ENCODE measurements at places on chromosomes 5 and 9.

GRCh38 chr9:87840134-87840533 is 42.5 kb upstream of the SPATA31E1 start:
- DNase-seq: no peak

DNA sequence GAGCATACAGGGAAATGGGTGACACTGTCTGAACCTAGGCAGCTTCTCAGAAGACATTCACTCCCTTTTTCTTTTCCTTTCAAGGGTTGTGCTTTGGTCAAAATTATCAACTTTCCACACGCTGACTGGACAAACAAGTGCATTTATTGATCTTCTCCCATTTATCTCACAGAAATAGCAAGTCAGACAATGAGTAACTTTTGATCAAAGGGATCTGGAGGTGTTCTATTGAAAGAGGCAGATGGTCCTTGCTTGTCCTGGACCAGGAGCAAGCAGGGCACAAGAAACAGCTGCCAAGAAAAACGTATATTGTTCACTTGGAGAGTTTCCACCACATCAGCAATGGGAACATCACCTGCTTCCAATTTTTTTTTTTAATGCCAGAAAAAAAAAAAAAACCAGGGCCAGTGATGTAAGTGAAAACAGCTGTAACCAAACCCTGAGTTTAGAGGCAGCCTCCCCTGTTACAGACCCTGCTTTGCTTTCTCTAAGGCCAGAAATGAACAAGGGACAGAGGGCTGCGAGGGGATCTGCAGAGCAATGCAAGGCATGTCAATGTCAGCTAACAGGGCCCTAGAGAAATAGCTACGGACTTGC is 79.8 kb downstream of the NIPSNAP3B start:
- DNase-seq: no peak

DNA sequence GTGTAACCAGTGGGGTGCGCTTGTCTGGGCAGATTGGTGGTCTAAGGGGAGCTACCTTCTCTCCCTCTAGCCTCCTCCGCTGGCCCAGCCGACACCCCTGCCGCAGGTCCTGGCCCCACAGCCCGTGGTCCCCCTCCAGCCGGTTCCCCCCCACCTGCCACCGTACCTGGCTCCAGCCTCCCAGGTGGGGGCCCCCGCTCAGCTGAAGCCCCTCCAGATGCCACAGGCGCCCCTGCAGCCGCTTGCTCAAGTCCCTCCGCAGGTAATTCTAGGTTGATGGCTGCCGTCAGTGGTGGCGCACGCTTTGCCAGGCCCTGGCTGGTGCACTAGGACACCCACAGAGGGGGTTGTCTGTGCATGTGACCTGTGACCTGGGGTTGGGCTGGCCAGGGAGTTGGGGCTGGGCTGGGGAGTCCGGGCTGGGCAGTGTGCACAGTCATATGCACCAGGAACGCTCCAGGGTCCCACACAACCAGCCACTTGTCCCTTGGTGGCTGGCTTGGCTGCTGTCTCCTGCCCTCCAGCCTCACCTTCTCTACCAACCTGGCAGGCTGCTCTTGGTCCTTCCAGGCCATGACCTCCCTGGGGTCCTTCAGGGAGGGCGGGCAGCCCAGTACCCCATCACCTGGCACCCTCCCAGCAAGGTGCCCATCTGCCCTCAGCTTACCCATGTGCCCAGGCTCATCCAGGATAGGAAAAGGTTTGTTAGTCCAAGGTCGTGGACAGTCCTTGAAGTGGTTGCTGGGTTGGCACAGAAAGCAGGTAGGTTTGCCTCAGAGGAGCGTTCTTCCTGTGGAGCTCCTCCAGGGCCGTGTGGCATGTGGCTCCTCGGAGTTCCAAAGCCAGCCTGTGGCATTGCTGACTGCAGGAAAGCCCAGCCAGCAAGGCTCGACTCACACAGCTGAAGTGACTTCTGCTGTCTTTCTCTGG is 73.2 kb downstream of the WNK2 start:
- no peak for DNase-seq

DNA sequence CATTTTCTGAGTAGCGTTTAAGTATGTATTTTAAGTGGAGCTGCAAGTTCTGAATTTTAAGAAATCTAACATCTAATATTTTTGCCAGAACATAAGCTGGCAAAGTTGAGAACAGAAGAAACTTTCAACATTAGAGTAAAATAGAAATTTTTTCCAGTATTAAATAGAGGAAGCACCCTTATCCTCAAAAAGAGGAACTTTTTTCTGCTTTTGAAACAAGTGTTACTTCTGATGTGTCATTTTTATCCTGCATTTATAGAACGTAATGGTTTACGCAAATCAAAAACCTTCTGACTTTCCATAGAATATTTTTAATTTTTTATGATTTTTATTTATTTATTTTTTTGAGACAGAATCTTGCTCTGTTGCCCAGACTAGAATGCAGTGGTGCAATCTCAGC is 21.8 kb downstream of the ZBED3 start:
- no peak for DNase-seq

DNA sequence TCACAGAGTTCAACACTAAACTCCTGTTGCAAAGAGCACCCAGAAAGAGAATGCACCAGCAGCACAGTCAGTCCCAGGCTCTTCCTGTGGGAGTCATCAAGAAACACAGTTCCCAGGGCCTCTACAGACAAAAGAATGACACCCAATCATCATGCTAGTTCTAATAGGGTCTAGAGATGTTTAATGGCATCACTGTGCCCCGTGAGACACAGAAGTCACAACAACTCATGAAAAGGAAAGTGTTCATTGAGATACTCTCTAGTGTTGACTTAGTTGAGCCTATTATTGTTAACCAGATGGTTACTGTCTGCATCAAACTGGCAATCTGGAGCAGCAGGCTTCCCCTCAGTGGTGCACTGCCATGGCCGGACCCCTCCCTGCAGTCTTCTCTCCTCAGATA is 1.6 kb downstream of the KLHL3 start:
- DNase-seq: peak; percentile 45

- no peak for DNase-seq
Observed at GRCh38 chr5:146919304-146919703, 40.7 kb upstream of the PPP2R2B start.

DNA sequence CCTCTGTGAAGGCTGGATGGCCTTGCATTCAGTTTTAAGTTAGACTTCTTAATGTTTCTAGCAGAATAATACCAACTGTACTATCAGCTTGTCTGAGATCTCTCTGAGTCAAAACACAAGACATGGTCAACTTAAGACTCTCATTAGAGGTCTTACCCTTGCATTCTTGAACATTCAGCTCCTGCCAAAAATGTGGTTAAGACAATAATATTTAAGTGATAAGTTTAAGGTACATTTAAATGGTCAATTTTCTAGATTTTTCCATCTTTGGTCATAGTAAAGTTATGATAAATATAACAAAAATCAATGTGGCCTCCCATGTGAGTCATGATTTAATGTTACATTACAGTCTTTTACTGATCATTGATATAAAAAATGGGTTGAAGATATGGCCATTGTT is 75.0 kb downstream of the NR2F1 start:
- no peak for DNase-seq

DNA sequence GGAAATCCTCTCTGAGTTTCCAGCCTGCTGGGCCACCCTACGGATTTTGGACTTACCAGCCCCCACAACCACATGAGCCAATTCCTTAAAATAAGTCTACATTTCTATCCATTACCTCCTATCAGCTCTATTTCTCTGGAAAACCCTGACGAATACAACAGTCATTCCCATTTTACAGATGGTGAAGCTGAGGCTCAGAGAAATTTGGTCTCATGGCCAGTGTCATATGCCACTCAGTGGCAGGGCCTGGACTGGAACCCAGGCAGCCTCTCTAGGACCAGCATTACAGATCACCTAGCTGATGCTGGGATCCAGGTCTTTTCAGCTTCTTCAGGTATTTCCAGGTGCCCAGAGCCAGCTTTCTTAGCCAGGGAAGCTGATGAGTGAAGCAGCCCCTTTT is 45.0 kb upstream of the SH3PXD2B start:
- no peak for DNase-seq

GRCh38 chr9:110088099-110088498 is 119.9 kb downstream of the C9orf152 start:
- DNase-seq: peak; percentile 57

DNA sequence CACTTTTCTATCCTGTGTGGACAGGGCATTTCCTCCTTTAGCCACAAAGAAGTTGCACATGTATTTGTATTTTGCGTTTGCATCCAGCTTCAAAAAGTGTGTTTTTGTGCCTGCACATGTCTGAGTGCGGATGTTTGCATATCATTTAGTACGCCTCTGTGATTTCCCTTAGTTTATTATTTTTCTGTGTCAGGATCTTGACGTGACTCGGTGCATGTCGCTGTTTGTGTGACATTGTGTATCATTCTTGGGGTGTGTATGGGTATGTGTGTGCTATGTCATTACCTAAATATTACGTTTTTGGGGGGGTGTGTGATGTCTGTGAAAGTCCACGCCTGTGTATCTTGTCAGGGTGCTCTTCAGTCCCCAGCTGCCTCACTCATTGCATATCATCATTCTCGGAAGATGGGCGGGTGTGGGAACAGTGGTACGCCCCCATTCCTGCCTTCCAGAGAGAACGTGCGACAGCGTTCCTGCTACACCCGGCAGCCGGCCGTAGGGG is 416 bp upstream of the PAIP2 start:
- no peak for DNase-seq

DNA sequence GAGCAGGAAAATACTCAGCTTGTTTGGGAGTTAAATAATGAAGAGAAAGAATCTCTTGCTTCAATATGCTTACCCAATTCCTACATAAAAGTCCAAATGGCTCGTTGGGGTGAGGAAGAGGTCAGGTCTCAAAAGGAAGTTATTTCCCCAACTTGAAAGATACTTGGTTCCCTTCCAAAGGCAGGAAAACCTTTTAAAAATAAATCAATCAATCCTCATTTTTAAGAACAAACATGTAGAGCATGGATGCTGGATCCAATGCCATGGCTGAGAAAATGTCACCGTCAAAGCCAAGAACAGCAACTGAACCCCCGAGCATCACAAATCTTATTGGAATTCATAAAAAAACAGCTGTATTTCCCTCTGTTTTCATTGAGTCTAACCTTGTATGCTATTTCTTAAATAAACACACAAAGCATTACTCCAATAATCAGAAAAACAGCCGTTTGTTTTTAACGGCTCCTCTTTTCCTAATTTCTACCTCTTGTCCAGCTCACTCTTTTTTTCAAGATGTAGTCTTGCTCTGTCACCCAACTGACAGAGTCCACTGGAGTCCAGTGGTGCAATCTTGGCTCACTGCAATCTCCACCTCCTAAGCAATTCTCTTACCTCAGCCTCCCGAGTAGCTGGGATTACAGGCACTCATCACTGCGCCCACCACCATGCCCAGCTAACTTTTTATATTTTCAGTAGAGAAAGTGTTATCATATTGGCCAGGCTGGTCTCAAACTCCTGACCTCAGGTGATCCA is 140.7 kb downstream of the GNA14 start:
- no peak for DNase-seq

GRCh38 chr9:84067821-84068220 is 87.2 kb downstream of the RMI1 start:
- DNase-seq: no peak

DNA sequence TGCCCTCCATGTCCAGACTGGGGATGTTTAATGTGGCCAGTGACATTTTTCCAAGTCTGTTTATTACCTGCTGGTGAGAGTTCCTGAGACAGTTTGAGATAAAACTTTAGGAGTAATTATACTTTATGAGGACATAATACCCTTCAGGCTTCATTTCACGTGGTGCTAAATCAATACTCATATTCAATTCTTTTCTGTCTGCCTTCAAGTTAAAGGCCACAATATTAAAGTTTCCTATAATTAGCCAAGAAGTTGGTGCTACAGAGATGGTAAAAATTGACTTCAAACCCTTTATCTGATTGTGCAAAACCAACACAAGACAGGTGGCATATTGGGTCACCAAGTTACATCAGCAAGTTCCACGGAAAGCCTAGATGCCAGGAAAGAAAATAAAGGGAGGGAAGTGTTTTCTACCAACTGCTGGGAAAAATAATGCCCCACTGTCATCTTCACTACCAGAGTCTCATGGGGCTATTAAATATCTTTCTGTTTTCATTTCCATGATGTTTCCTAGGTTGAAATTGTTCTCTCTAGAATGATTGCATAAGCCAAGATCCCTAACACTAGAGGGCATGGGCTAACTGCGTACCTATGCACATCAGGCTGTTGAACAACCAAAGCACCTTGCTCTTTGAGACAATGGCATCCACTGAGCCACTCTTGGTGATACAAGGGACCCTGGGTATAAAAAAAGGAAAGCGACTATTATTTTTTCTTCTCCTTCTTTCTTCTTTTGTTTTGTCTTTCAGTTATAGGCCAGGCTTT is 68.7 kb downstream of the INSYN2B start:
- DNase-seq: no peak

Measured in ELR (cell line).